ENCODE measurements at places on chromosomes 6 and 20.
A peak's percentile ranks its signal among the peaks of the same experiment; 100 is the strongest.

DNA sequence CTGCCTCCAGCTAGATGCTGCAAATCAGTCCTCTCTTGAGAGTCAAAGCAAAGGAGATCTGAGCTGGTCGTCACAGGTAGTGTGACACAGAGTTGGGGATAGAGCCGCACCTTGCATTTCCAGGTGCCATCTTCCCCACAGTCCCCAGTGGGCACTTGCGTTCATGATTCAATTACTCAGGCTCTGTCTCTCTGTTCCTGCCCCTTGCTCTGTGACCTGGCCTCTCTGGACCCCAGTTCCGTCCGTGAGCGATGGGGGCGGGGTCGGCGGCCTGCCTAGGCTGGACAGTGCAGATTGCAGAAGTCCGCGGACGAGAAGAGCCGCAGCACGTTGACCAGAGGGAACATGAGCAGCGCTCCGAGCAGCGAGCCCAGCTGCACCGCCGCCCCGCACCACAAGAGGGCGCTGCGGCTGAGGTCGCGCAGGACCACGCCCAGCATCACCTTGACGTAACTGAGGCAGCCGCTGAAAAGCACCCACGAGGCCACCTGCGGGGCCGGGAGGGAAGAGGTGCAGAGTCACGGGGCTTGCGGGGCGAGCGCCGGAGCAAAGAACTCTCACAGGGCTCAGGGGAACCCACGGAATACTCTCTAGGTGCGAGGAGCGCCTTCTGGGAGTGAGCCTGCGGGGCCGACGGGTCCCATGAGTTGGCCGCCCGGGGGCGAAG lies 7.4 kb downstream of the SLC52A3 start:
- DNase-seq = no peak

DNA sequence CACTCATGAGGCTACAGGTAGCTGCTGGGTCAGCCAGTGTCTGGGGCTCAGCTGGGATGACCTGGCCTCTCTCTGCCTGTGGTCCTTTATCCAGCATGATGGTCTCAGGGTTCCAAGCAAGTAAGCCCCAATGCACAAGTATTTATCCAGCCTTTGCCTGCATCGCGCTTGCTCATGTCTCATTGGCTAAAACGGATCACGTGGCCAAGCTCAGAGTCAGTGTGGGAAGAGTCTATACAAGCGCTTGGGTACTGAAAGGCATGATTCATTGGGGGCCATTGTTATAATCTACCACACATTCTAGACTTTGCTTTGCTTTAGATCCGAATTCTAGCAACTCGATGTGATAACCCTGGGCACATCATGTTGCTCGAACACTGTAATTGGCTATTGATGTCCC lies 48.3 kb downstream of the PPP1R16B start:
- no peak for DNase-seq

DNA sequence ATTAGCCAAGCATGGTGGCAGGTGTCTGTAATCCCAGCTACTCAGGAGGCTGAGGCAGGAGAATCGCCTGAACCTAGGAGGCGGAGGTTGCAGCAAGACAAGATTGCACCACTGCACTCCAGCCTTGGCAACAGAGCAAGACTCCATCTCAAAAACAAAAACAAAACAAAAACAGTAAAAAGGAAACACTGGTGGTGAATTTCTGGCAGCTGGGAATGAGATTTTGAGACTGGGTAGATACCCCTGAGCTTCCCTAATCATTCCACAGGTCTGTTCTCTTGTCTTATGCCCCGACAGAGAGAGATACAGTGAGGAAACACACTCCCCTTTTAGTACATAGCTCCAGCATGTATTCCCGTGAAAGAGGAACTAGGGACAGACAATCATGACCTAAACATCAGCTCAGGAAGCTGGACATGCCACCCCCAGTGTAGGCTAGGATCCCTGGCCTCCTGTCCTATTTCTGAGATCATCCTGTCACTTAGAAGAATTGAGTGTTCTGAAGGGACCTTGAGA lies 9.6 kb downstream of the MAN1A1 start:
- DNase-seq = no peak

DNA sequence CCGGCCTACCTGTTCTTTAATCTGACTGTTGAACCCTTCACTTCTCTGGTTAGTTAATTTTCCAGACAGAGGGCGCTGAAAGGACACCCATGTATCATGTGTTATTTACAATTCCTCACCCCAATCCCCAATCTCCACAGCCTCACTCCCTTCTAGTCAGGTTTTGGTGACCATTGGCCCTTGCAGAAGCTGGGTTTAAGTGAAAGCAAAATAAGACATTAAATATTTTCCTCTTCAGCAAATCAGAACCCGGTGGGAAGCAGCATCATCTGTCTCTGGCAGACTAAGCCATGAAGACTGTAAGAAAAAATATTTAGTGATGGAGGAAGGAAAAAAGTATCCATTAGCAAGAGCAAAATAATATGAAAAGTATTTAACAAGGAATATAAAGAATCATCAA lies 9.4 kb upstream of the HLA-DQA1 start:
- no peak for DNase-seq

DNA sequence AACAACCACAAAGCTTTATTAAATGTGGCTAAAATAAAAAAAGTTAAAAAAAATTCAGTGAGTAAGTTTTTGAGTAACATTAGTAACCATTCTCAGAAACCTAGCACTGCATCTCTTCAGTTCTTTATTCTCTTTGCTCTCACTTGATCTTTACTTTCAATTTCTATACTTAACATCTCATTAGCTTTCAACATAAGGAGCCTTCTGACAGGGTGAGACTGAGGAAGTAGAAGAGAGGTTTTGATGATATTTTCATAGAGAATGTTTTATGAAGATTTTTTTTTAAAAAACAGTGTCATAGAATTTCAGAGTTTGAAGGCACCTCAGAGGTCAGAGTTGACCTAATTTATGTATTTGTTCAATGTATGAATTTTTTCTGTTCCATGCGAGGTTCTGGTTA lies 60.8 kb downstream of the FAM83B start:
- DNase-seq = no peak

DNA sequence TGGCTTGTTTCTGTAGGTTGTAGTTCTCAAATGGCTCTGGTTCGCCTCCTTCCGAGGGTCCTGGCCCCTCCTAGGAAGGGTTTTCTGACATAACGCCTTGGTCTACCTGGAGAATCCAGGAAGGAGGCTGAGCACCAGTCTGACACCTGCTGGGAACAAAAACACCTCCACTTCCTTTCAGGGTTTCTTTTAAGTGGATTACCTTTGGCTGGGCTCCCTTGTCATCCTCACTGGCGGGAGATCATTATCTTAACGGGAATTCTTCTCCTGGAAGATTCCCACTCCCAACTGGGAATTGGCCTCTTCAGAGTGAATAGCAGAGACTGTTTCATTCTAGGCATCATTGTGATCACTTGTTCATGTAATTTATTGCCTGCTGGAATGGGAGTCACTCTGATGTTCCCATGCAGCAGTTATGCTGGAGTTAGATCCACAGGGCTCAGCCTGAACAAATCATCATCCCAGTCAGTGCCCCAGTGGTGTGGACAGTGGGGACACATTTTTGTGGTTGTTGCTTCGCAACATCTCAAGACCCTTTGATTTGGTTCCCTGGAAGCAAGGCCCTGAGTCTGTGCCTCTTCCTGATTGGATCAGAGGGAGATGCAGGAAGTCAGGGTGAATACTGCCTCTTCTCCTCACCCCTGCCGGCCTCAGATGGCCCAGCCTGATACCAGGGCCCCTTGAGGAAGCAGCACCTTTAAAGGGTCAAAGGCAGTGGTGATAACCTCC lies 49.1 kb downstream of the LYRM2 start:
- no peak for DNase-seq

DNA sequence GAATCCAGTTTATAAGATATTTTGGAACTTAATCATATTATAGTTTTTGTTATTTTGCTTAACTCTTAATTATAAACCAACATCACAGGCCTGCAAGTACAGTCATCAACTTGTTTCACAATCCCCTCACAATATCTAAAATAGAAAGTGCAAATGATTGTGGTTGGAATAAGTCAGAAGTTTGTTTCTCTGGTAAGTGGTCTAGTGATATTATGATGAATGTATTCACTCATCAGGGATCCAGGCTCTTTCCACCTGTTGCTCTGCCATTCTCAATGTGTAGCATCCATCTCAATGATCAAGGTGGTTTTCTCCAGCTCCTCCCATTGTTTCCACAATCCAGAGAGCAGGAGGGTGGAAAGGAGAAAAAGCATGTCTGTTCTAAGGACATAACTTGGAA lies 54.2 kb downstream of the OPN5 start:
- no peak for DNase-seq

- DNase-seq = no peak
These were observed 30.0 kb downstream of the VSTM2L start for GRCh38 chr20:37932919-37933318.

- peak; percentile 33 for DNase-seq
These were observed 40.9 kb downstream of the DSTN start for GRCh38 chr20:17610566-17611289.

GRCh38 chr20:23201658-23202057 lies 115.5 kb upstream of the CD93 start:
- no peak for DNase-seq

- DNase-seq = no peak
These were observed 307.6 kb upstream of the MAP3K7 start for GRCh38 chr6:90894285-90895130.

GRCh38 chr6:44297063-44298038 lies 15.8 kb downstream of the AARS2 start:
- DNase-seq = no peak

DNA sequence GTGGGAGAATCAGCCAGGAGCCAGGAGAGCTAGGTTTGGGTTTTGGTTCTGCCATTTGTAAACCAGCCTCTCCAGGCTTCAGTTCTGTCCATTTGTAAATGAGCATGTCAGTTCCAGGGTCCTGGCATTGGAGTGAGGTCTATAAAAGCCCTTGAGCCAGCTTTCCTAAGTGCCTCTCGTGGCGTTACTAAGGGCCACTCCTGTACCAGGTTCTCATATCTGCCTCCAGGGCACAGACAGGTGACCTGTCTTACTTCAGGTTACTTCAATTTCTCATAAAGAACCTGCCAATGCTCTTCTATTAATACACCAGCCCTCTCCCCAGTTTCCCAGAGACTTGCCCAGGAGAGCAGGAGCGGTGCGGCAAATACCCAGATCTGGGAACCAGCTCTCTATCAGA lies 101.9 kb downstream of the VEGFA start:
- no peak for DNase-seq

- no peak for DNase-seq
These were observed 16.3 kb upstream of the RPP40 start for GRCh38 chr6:5020142-5020541.

DNA sequence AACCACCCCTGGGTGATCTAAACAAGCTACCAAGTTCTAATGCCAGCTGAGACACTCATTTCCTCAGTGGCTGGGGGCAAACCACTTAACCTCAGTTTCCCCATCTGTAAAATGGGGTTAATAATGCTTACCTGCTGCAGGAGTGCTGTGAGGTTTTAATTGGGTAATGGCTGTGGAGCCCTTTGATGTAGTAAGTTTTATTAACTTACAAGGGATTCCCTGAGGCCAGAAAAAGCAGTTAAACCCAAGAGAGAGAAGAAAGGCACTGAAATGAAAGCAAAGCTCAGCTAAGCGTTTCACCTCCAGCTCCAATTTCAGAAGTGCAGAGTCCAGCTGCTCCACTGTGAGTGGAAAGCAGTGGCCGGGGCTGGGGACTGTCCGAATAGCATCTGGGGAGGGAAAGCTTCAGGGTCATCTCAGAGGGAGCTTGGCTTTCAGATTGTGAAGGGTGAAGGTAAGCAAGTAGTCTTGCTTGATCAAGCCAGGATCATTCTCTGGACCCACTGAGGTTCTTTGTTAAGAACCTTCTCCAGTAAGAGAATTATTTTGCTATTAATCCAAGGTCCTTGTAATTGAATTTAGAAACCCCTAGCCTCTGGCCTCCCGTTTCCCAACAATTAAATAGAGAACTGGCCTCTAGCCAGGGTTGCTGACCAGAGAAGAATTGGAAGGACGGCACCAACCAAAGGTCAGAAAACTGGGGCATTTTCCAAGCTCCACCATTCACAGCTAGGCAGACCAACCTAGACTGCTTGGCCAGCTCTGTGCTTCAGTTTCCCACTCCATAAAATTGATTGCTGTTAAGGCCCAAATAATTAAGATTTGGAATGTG lies 20.9 kb upstream of the TCP11 start:
- no peak for DNase-seq
